Activated CD8-positive, alpha-beta memory T cell treated with anti-CD3 and anti-CD28 coated beads, Interleukin-2, amount 10 ng/mL, durations not matched to agents 7 days and 5 days (primary cell): ENCODE measurements at places on chromosomes 7 and 10.
A peak's percentile ranks its signal among the peaks of the same experiment; 100 is the strongest.

DNA sequence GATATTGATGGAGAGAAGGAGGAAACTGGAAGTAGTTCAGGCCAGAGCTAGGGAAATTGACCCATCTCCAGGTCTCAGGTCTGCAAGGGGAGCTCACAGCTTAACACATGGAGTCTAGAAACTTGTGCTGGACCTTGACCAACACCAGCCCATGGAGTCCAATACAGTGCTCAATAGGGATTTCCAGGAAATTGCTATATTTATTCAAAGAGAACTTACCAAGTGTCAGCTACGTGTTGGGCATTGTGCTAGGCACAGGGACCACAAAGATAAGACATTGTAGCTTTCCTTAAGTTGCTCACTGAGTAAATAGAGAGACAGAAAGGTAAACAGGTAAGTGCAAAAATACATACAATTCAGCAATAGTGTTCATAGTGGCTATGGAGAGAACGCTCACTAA lies 72.7 kb upstream of the ATRNL1 start:
- no peak for DNase-seq

GRCh38 chr10:1698185-1698584 lies 39.1 kb downstream of the ADARB2 start:
- DNase-seq, result no peak

- peak; percentile 62 for DNase-seq
These were observed 527 bp upstream of the HERPUD2 start for GRCh38 chr7:35695473-35695850.

- DNase-seq, result no peak
These were observed 6.2 kb upstream of the SPOCK2 start for GRCh38 chr10:72094574-72094973.

- no peak for DNase-seq
These were observed 1.6 kb upstream of the PPP2R2D start for GRCh38 chr10:131899116-131899690.

GRCh38 chr7:39892361-39892760 lies 57.7 kb upstream of the CDK13 start:
- DNase-seq, result no peak

- DNase-seq, result no peak
These were observed 30.7 kb upstream of the ADCY1 start for GRCh38 chr7:45543473-45543872.

GRCh38 chr10:530717-531116 lies 158.8 kb downstream of the DIP2C start:
- no peak for DNase-seq

DNA sequence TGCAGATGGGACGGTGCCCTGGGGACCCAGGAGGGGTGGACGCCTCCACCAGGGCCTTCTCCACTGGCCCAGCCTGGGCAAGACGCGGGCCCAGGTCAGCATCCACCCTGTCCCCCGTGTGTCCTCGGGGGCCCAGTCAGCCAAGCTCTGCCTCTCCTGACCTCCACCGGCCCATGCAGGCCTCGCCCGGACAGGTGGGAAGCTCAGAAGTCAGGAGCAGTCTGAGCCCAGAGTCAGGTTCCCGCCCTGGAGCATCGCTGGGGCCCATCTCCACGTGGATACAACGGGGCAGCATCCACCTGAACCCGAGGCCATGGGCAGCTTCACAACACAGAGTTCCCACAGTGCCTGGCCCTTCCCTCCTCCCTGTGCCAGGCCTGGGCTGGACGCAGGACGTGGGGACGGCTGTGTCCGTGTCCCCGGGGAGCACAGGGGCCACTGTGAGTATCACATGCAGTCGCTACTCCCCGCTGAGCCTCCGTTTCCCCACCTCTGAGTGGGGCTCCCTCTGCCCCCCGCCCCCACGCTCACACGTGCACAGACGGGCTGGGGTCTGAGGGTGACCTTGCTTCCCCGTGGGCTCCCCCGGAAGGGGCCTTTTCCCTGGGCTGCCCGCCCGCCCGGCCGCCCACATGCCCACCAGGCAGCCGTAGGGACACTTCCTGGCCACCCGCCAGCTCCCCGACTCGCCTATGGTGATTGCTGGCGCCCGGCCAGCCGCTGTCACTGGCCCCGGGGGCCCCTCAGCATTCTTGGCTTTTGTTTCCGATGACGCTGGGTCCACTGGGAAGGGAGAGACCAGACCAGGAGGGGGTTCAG lies 64.3 kb downstream of the PDGFA start:
- no peak for DNase-seq

DNA sequence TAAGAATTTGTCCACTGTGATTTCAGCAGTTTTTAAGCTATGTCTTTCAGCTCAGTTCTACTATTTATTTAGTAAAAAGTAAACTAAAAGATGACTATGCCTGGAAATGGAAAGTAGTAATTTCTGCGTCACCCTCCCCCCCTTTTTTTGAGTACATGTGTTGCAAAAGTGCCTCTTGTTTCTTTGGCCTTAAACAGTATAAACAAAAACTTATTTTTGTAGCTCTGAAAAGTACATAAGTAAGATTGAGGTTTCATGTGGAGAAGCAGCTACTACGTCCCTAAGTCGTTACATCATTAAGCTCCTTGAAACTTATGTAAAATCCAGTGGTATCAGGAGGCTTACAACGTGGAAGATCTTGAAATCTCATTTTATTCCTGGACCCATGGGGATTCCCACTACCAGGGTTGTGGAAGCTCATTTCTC lies 46.3 kb upstream of the HBP1 start:
- DNase-seq, result no peak
